ENCODE measurements at places on chromosomes 7 and 10. TPM values are rescaled to one million over a fixed set of nuclear protein-coding genes. Genes with fewer than 3 reads are reported as not detected.

DNA sequence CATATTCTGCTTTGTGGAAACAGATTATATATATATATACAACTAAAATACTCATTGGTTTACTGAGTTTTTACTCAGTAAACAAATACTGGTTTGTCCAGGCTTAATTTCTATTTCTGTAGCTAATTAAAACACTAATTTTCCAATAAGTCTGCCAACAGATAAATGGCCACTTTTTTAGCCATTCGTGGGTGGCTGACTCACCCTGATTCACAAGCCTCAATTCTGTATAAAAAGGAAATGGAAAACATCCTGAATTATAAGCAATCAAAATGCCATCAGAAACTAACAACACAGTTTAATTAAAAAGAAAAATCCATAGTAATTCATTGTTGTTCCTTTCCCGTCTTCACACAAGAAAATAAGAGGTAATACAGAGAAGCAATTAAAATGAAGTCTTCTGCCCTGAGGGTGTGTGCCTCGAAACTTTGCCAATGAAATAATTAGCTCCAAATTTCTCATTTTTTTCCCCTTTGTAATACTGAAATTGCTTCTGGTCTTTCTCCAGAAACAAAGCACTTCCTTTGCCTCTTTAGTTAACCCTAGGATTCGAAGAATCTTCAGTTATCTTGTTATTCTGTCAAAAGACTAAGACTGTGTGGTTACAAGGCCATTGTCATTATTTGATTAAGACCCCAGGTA is 118.7 kb upstream of the PTN start:
- H3K4me3 ChIP-seq = no peak overlapping the region
- H3K4me1 ChIP-seq = no peaks in the 10 kb centered on the region
- H3K27ac ChIP-seq = no peak overlapping the region
- H3K27me3 ChIP-seq = no peaks in the 10 kb centered on the region

- no peak for DNase-seq
- H3K27me3 ChIP-seq = no peaks in the 10 kb centered on the region
- H3K4me1 ChIP-seq = no peaks in the 10 kb centered on the region
- no peaks in the 10 kb centered on the region for H3K36me3 ChIP-seq
- H3K4me3 ChIP-seq = no peak overlapping the region
Observed at GRCh38 chr10:3412071-3412582, 239.5 kb upstream of the PITRM1 start.

DNA sequence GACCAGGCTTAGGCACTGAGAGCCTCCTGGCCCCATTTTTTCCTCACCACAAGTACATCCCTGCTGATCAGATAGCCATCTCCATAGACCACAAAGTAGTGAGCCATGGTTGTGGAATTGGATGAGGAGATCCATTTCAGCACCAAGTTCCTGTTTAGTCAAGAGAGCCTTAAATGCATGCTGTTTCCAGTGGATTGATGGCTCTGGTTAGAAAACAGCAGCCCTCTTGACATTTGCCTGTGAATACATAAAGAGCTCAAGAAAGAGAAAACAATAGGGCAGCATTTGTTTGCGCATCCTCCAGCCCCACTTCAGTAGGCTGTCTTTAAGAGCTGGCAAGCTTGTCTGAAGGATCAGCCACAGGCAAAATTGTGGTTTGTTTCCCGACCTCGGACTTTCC is 251.2 kb downstream of the POU6F2 start:
- H3K27me3 ChIP-seq = no peaks in the 10 kb centered on the region
- no peaks in the 10 kb centered on the region for H3K4me1 ChIP-seq
- no peak overlapping the region for H3K27ac ChIP-seq
- DNase-seq = no peak
- no peak overlapping the region for H3K4me3 ChIP-seq
- no peaks in the 10 kb centered on the region for H3K36me3 ChIP-seq

DNA sequence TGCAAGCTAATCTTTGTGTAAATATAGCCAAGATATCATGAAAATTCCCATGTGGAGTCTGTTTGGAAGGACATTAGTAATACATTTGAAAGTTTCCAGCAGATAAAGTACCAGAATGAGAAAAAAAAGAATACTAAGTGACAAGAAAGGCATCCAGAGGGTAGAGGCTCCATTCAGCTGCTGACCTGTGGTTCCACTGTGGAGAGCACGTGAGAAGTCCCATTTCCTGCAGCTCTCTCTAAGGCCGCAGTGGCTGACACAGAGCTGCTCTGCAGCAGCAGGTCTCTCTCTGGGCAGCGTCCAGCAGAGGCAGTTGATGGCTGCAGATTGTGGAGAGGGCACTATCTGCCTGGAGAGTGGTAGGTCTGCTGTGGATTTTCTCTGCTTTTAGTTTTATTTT is 100.1 kb upstream of the TMEM72 start:
- no peaks in the 10 kb centered on the region for H3K4me1 ChIP-seq
- no peak overlapping the region for H3K4me3 ChIP-seq
- no peak overlapping the region for H3K27ac ChIP-seq
- no peak for DNase-seq
- H3K27me3 ChIP-seq = no peaks in the 10 kb centered on the region

- H3K27me3 ChIP-seq = no peaks in the 10 kb centered on the region
- H3K27ac ChIP-seq = no peak overlapping the region
- no peaks in the 10 kb centered on the region for H3K4me1 ChIP-seq
- DNase-seq = no peak
Observed at GRCh38 chr7:70092314-70093204, 494.3 kb downstream of the AUTS2 start.

- H3K36me3 ChIP-seq = no peaks in the 10 kb centered on the region
- H3K4me1 ChIP-seq = no peaks in the 10 kb centered on the region
- H3K4me3 ChIP-seq = no peak overlapping the region
- H3K27me3 ChIP-seq = no peaks in the 10 kb centered on the region
- DNase-seq = no peak
- no peak overlapping the region for H3K27ac ChIP-seq
Observed at GRCh38 chr10:4535521-4535920, 290.5 kb upstream of the AKR1E2 start.

- H3K27ac ChIP-seq = no peak overlapping the region
- no peaks in the 10 kb centered on the region for H3K27me3 ChIP-seq
Observed at GRCh38 chr7:46633200-46633599, 712.1 kb upstream of the IGFBP3 start.

- DNase-seq = no peak
- no peak overlapping the region for H3K4me3 ChIP-seq
- no peak overlapping the region for H3K27ac ChIP-seq
- no peaks in the 10 kb centered on the region for H3K36me3 ChIP-seq
- H3K4me1 ChIP-seq = no peaks in the 10 kb centered on the region
Observed at GRCh38 chr7:113796557-113796956, 122.3 kb downstream of the PPP1R3A start.

- no peak overlapping the region for H3K4me3 ChIP-seq
- no peaks in the 10 kb centered on the region for H3K36me3 ChIP-seq
- no peak for DNase-seq
- H3K4me1 ChIP-seq = no peaks in the 10 kb centered on the region
- no peaks in the 10 kb centered on the region for H3K27me3 ChIP-seq
- no peak overlapping the region for H3K27ac ChIP-seq
Observed at GRCh38 chr10:86857128-86857721, 100.2 kb downstream of the MMRN2 start.

Gene DNAJC12
- 2.1 TPM for total RNA-seq

Gene OPN1SW
- not detected for total RNA-seq

Gene SVIL
- 1.5 TPM for total RNA-seq

Gene PBLD
- total RNA-seq = 1.5 TPM

Gene TRIM4
- 19.8 TPM for total RNA-seq

Gene ADRA2A
- not detected for total RNA-seq
